Lung microvascular endothelial cell (primary cell): ENCODE measurements at places on chromosomes 11 and 22. TPM values are rescaled to one million over a fixed set of nuclear protein-coding genes. Genes with fewer than 3 reads are reported as not detected.

DNA sequence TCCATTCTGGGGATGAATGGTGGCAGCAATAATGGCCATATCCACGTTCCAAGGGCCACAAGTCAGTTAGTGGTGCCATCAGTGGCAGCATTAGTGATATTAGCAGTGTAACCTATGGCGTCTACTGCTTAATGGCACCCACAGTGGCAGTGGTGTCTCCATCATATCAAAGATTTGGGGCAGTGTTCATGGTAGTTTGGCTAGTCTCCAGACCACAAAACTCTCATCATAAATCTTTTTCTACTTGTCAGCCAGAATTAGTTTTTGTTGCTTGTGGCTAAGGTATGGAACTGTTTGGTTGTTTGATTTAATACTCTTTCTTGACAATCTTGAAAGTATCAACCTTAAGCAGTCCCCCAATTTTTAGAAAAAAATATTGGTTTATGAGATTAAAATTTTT, 45.1 kb upstream of the DEUP1 start:
- no peak for DNase-seq

DNA sequence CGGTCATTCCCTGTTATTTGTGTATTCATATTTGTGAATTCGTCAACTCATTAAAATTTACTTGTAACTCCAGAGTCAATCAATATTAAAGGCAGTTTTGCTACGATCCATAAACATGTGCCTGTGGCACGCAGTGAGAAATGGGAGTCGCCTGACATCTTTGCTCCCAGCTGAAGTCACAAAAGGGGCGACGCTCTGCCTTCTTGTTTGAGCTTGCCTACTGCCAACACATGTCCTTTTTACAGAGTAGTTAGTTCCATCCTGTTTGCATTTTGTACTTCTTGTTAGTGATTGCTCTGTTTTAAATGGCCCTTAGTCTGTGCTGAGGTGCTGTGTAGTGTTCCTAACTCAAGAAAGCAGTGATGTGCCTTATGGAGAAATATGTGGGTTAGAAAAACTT, 305.3 kb downstream of the ETS1 start:
- DNase-seq, result no peak

DNA sequence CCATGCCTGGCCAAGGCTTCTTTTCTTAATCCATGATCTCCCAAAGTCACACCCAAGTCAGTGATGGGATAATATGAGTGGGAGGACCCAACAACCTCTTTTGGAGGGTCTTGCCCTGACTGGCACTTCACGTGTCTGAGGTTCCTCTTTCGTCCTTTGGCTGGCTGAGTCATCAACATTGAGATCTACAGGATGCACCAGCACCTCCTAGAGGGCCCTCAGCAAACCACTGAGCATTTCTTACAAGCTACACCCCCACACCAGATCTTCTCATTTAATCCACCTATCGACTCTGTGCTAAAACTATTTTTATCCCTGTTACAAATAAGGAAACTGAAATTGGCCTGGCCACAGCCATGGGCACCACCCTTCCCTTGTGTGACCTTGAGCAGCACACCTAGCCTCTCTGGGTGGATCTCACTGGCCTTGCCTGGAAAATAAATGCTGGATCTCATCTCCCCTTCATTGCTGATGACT, 63.4 kb downstream of the FLI1 start:
- peak; percentile 57 for DNase-seq

DNA sequence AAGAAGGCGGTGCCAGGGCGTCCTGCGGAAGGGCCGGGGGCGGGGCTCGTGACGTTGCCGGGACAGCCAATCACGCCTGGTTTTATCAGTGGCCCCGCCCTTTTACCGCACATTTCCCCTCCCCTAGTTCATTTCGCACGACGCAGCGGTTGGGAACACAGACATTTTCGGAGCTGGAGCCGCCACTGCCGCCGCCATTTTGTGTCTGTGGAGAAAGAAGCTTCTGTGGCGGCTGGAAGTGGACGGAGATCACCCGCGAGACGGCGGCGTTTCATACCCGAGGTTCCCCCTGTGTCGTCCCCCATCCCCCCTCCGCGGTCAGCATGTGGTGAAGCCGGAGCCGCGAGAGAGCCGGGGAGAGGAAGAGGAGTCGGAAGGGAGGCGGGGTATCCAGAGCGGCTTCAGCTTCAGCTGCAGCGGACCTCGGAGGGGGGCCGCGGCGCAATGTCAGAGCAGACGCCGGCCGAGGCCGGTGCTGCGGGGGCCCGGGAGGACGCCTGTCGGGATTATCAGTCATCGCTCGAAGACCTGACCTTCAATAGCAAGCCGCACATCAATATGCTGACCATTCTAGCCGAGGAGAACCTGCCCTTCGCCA, at the start of gene PCF11:
Gene PCF11 (plus strand): TSS at position 136 of the 598 bp plus-strand sequence. CDS start 309 bp downstream, at position 445.
- no peak for DNase-seq

- DNase-seq, result no peak
Observed at GRCh38 chr11:1832211-1832919, 2.4 kb upstream of the SYT8 start.

GRCh38 chr11:66371627-66372415, at the start of gene SLC29A2:
Gene SLC29A2 (minus strand): TSS chr11:66371760. CDS start chr11:66371591, 169 bp downstream.
- DNase-seq, result no peak

DNA sequence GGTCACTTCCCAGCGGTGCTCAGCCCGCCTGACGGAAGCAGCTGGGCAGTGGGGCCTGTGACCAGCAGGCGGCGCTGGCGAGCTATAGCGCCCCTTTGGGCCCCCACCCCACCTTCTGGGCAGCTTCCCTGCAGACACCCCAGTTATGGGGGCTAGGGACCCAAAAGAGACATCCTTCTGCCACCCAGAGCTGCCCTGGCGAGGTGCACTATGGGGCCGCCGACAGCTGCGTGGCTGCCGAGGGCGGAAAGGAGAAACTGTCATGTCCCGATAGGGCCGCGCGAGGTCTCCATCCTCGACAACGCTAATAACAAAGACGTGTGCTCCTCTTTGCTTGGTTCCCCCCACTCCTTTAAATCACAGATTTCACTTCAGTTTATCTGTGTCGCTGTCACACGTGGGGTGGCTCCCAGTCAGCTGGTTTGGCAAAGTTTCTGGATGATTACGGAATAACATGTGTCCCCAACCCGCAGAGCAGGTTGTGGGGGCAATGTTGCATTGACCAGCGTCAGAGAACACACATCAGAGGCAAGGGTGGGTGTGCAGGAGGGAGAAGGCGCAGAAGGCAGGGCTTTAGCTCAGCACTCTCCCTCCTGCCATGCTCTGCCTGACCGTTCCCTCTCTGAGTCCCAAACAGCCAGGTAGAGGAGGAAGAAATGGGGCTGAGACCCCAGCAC, 673 bp upstream of the MYO7A start:
- peak; percentile 41 for DNase-seq

DNA sequence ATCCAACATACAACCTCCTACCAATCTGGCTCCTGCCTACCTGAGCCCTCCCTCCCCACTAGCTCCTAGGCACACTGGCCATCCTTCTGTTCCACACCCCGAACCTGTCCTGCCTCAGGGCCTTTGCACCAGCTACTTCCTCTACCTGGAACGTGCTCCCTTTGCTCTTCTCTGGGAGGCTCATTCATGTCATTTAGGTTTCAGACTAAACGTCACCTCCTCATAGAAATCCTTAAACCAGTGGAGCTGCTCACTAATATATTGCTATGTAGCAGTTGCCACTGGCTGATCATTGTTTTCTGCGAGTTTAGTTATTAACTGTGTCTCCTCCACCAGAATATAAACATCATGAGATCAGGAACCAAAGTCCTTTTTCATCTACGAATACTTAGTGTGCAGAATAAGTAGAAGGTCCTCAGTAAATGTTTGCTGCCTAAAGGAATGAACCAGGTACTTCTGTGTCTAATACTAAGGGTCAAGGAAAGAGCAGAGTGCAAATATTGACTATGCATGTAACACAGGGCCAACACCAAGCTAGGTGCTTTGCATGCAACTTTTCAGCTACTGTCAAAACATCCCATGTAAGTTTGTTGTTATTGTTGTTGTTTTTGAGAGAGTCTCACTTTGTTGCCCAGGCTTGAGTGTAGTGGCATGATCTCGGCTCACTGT, 277.6 kb upstream of the SYN3 start:
- no peak for DNase-seq

- DNase-seq, result no peak
Observed at GRCh38 chr11:14361951-14362350, 3.0 kb upstream of the RRAS2 start.

- DNase-seq, result no peak
Observed at GRCh38 chr11:3220101-3220500, 1.5 kb upstream of the MRGPRG start.

DNA sequence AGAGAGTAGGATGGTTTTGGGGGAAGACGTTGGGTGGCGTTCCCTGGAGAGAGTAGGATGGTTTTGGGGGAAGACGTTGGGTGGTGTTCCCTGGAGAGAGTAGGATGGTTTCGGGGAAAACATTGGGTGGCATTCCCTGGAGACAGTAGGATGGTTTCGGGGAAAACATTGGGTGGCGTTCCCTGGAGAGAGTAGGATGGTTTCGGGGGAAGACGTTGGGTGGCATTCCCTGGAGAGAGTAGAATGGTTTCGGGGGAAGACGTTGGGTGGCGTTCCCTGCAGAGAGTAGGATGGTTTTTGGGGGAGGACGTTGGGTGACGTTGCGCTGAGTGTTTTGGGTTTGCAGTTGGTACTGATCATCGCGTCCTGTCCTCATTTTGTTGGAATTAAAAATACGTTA, 28.2 kb downstream of the IGHMBP2 start:
- DNase-seq, result no peak

DNA sequence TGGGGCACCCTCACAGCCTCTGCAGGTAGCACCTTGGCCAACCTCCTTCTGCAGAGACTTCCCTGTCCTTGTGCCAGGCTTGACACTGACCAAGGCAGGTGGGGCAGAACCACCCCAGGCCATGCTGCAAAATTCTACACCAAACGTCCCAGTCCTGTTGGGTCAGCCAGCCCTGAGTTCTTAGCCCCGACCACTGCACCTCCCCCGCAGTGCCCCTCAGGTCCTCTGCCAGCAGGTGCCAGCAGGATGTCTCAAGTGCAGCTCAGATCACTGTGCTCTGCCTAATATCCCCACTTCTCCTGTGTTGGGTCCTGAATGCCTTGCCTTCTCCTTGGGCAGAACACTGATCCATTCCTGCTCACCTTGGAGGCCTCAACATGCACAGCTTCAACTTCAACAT, 999.7 kb downstream of the TBC1D22A start:
- DNase-seq, result no peak

DNA sequence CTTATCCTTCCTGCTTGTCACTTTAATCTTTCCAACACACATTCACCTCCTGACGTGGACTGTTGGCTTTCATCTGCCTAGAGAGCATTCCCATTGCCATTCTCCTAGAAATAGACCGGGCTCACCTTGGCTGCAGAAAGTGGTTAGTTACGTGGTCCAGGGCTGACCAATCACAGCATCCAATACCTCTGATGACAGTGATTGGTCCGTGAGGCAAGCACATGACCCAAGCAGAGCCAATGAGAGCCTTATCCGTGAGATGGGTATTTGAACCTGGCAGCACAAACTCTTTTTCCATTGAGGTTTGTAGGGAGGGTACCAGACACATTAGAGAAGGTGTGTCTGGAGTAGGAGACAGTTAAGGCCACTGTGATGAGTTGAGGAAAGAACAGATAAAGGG, 85.8 kb downstream of the MIAT start:
- no peak for DNase-seq

- DNase-seq, result no peak
Observed at GRCh38 chr11:117107701-117108590, 9.7 kb upstream of the SIK3 start.

- DNase-seq, result no peak
Observed at GRCh38 chr11:44611088-44611487, 45.6 kb downstream of the CD82 start.

GRCh38 chr22:31206896-31207687, 5.0 kb upstream of the LIMK2 start:
- DNase-seq, result no peak

DNA sequence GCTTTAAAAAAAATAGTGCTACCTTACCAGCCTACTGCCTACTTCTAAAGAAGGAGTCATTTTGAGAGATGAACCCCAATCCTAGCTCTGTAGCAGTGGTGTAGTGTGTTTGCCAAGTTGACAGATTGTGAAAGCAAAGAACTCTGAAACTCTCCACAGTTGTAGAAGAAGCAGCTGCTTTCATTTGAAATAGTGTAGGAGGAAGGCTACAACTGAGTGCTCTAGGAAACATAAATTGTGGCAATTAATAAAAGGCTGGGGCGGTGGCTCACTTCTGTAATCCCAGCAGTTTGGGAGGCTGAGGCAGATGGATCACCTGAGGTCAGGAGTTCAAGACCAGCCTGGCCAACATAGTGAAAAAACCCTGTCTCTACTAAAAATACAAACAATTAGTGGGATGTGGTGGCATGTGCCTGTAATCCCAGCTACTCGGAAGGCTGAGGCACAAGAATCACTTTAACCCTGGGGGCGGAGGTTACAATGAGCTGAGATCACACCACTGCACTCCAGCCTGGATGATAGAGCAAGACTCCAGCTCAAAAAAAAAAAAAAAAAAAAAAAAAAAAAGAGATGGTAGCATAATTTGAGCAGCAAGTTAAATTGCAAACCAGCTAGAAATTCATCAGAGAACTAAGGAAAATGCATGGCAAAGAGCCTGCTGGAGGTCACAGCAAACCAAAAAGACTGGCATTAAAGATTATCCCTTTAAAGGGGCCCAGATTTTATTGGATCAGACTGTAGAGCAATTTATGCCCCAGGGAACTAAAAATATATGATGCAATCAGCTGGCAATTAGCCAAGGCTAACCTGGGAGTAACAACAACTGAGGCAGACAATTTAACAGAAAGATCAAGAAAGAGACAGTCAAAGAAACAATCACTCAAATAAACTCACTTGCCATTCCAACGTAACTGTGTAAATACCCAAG, 112.6 kb downstream of the LUZP2 start:
- no peak for DNase-seq

GRCh38 chr11:1162138-1162475, 4.4 kb downstream of the MUC5AC start:
- DNase-seq, result no peak

Gene DRG1
- 50.0 and 50.1 TPM in 2 replicates for total RNA-seq

Gene APOA5
- total RNA-seq, result not detected in 2 replicates

Gene TIGD3
- 0.22 TPM in 1 of 2 replicates, not detected in the other for total RNA-seq

Gene SEPTIN5
- total RNA-seq, result 14.8 and 19.8 TPM in 2 replicates

Gene MED17
- total RNA-seq, result 14.8 and 22.4 TPM in 2 replicates

Gene OR8D2
- total RNA-seq, result not detected in 2 replicates

Gene C22orf42
- total RNA-seq, result not detected in 2 replicates

Gene KLHL35
- total RNA-seq, result 1.6 and 1.7 TPM in 2 replicates

Gene MRPL49
- 39.2 and 41.3 TPM in 2 replicates for total RNA-seq

Gene C11orf97
- total RNA-seq, result not detected in 2 replicates

Gene OSBP2
- 10.5 and 15.9 TPM in 2 replicates for total RNA-seq

Gene SLC25A1
- total RNA-seq, result 47.1 and 61.9 TPM in 2 replicates

Gene WNT7B
- not detected in 2 replicates for total RNA-seq

Gene MRGPRE
- total RNA-seq, result not detected in 2 replicates

Gene SLC39A13
- 33.3 and 51.0 TPM in 2 replicates for total RNA-seq

Gene NUDT8
- 7.1 and 7.6 TPM in 2 replicates for total RNA-seq
